ENCODE measurements at places on chromosomes 16 and 17.

- DNase-seq, result no peak
Measured at GRCh38 chr17:68737761-68738443, 136.7 kb upstream of the FAM20A start.

- DNase-seq, result no peak
Measured at GRCh38 chr17:48246612-48247011, 139.0 kb downstream of the SNX11 start.

- DNase-seq, result no peak
Measured at GRCh38 chr16:87108941-87109340, 208.3 kb downstream of the C16orf95 start.

GRCh38 chr17:79087428-79088143, 13.0 kb downstream of the ENGASE start:
- DNase-seq, result peak; percentile 39

All from stimulated activated CD8-positive, alpha-beta memory T cell treated with anti-CD3 and anti-CD28 coated beads, Interleukin-4, amount 100 ng/mL, for 24 hours (primary cell).